Astrocyte of the hippocampus (primary cell): ENCODE measurements at places on chromosomes 5 and 9.

DNA sequence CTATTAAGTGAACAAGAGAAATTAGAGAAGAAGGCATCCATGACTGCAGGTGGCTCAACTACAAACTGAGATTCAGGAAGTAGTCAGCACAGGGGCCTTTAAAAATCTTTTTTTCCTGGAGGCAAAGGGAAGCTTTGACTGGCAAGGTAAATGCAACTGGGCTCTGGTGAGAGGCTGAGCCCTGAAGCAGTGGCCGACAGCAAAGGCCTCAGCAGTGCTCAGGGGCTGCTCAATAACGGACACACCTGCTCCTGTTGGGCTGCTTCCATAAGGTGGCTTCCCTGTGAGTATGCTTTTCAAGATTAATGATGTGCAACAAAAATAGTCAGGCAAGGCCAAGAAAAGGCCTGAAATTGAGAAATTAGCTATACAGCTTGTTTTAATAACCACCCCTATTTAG is 134.2 kb upstream of the RGMB start:
- no peak for DNase-seq

DNA sequence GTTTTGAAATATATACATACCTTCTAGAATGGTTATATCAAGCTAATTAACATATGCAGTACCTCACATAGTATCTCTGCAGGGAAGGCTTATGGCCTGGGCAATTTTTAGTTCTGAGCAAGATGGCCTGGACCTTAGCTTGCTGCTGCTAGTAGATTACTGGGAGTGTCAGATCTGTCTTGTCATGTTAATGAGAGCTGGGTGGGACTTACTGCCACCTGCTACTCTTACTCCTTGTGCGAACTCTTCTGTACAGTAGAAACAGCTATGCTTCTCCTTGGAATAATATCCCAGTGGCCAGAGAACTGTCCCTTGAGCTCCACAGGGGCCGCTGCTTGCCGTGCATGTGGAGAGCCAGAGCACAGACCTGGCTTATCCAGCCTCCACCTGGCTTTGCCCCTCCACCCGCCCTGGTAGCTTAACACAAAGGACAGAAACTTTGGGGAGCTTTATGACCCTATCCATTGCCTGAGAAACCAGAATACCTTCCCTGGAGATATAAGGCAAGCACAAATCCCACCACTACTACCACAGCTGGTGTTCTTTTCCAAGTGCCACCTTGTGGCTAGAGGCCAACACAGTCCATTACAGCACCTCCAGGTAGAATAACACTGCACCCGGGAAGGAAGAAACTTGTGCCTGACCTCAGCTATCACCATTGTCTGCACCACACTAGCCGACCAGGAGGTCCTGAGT is 74.4 kb upstream of the RUSC2 start:
- no peak for DNase-seq

- DNase-seq: no peak
Measured at GRCh38 chr5:88734983-88735382, 148.0 kb downstream of the MEF2C start.

- DNase-seq: peak; percentile 10
Measured at GRCh38 chr5:27311544-27311943, 273.2 kb upstream of the CDH9 start.

- DNase-seq: no peak
Measured at GRCh38 chr9:130430232-130430631, 14.5 kb upstream of the ASS1 start.
